ENCODE measurements at places on chromosomes 6 and 20.

DNA sequence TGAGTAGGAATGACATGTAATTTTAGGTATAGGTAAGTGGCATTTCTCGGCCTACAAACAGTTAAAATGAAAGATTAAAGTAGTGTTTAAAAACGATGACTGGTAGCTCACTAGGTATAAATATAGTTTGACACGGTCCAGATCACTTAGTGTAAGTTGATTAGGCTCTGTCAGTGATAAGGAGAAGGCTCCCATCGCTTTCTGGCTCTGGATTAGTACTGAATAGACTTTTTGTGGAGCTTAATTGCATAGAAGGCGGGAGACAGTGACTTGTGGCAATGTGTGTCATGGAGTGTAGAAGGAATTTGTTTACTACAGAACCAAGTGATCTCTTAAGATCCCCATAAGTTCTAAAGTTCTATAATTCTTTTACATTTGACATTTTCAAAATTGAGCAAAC, 6.7 kb downstream of the PYGB start:
- no peak for DNase-seq

DNA sequence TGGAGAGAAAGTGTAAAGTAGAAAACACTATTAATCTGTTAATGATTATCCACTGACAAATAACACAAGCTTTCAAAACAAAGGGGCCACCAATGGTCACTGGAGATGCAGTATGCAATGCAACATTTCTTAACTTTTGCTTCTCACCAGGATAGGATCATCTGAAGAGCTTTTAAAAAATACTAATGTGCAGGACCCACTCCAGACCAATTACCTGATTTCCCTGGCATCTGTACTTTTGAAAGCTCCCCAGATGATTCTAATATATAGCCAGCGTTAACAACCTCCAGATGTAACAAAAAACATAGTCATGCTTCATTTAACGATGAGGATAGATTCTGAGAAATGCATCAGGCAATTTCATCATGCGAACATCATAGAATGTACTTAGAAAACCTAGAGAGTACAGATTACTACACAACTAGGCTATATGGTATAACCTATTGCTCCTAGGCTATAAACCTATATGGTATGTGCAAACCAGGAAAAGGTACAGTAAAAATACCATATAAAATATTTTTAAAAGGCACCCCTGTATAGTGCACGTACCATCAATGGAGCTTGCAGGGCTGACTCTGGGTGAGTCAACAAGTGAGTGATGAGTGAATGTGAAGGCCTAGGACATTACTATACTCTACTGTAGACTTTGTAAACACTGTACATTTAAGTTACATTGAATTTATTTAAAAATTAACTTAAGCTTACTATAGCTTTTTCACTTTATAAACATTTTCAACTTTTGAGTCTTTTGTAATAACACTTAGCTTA, 69.2 kb downstream of the ATG5 start:
- DNase-seq: no peak

- DNase-seq: no peak
Observed at GRCh38 chr20:15875446-15875845, 697.8 kb downstream of the KIF16B start.

DNA sequence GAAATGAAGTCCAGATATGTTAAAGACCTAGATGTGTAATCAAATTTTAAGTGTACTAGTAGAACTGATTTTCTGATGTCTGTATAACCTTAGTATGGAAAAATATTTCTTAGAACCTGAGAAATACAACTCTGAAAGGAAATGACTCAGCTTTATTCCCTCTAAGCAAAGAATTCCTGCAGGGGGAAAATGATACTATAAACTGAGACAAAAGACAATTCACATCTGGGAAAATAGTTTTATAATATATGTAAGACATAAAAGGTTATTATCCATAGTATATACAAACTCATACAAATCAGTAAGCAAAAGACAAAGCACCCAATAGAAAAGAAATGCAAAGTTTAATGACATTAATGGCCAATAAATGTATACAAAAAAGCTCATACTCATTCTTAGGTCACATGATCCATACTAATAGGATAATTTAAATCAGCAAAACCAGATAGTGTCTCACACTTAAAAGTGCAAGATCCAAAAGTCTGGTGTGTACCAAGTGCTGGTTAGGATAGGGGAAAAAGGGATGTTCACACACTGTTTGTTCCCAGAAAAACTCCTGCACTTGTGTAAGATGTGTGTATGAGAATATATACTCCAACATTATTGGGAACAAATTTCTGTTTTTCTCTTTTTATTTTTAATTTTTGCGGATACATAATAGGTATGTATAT, 22.6 kb downstream of the RNF217 start:
- DNase-seq: no peak

- no peak for DNase-seq
Observed at GRCh38 chr6:51396583-51396982, 577.9 kb downstream of the TFAP2B start.

GRCh38 chr6:161503570-161503969, 229.7 kb upstream of the AGPAT4 start:
- DNase-seq: no peak

- no peak for DNase-seq
Observed at GRCh38 chr6:108497883-108498282, 62.8 kb upstream of the FOXO3 start.

GRCh38 chr6:26556263-26557070, 18.3 kb downstream of the HMGN4 start:
- no peak for DNase-seq

DNA sequence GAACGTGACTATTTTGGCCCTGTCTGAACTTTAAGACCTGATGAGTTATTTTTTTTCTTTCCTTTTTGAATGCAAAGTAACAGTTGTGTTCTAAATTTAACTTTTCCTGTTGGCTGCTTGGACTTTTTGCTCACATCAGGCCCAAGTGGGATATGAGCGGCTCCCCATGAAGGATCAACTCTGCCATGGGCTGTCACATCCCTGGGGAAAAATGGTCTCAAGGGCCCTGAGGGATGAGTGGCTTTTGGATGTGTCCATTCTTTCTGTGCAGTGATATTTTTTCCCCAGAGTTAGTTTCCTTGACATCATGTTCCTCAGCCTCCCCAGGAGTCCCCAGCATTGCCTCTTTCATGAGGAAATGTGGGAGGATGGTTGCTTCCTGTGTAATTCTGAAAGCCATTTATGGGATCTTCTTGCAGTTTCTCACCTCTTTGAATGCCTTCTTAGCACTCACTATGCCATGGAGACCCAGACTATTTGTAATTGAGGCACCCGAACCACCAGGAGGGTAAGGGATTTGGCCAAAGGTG, 92.5 kb downstream of the SLC24A3 start:
- DNase-seq: no peak

Measured in stimulated activated CD4-positive, alpha-beta T cell treated with anti-CD3 and anti-CD28 coated beads, Interleukin-2, amount 100 ng/mL, for 4 hours (primary cell).